ENCODE measurements at places on chromosomes 11 and 22.

GRCh38 chr22:44428941-44429830, 68.8 kb downstream of the RTL6 start:
- no peak for DNase-seq

DNA sequence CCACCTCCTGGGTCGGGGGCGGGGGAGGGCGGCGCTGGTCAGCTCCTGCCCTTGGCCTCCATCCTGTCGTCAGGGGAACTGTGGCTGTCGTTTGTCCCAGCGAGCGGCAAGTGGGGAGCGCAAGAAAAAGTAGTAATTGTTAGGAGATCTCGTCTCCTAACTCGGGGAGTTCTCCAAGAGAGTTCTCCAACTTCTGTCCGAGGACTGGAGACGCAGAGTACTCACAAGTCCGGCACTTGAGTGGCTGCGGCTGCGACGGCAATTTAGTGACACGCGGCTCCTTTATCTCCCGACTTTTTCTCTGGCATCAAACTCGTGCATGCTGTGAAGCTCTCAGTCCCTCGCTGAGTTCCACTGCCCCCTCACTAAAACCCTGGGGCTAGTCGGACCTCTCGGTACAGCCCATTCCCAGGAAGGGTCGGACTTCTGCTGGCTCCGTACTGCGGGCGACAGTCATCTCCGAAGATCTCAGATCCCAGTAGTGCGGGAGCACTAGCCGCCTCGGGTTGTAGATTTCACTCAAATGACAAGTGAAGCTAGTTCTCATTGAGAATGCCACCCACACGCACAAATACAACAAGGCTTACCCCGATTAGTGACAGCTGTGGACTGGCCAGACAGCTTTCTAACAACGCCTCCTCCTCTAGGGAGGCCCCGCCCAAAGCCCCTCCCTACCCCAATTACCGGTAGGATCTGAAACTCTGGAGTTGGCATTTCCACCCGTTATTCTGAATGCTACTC, at the start of gene PGR:
Gene PGR (minus strand): TSS at position 611 of the 741 bp plus-strand sequence. CDS start 743 bp downstream, outside the sequence.
- no peak for DNase-seq

- DNase-seq = no peak
Observed at GRCh38 chr22:49971232-49972162, 10.9 kb downstream of the PIM3 start.

GRCh38 chr11:102318469-102318868, 1.2 kb downstream of the BIRC3 start:
- DNase-seq = no peak

DNA sequence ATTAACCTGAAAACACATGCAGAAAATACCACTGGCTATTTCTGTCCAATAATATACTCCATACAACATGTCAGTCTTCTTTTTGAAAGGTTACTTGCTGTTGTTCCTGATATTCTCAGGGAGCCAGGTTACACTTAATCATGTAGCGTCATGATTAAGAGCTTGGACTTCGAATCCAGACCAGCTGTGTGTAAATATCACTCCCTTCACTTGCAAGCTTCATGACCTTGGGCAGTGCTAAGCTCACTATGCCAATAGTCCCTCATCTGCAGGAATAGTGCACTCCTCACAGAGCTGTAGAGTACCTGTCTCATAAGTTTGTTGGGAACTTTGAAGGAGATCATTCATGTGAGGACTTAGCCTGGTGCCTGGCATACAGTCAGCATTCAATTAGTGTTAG, 1.9 kb downstream of the HTR3B start:
- DNase-seq = no peak

All from GM12891 (cell line).